ENCODE measurements at places on chromosomes 11 and 22.

GRCh38 chr11:16182553-16182952, 173.8 kb downstream of the SOX6 start:
- DNase-seq = no peak

DNA sequence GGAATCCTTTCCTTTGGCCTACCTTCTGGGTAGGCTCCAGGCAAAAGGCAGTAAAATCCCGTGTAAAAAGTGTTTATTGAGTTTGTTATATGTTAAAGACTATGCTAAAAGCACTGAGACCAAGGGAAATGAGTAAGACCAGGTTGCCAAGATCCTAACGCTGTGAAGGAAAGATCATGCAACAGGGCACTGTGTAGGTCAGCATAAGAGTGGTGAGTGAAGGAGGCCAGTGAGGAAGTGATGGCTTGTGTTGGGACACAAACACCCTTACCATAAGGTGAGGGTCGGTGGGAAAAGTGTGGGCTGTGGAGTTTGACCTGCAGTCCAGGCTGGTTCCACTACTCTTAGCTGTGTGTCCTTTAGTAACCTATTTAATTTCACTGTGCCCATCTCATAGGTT, 202.1 kb downstream of the DBX1 start:
- DNase-seq = no peak

- no peak for DNase-seq
Measured at GRCh38 chr11:17693531-17693930, 25.8 kb upstream of the MYOD1 start.

DNA sequence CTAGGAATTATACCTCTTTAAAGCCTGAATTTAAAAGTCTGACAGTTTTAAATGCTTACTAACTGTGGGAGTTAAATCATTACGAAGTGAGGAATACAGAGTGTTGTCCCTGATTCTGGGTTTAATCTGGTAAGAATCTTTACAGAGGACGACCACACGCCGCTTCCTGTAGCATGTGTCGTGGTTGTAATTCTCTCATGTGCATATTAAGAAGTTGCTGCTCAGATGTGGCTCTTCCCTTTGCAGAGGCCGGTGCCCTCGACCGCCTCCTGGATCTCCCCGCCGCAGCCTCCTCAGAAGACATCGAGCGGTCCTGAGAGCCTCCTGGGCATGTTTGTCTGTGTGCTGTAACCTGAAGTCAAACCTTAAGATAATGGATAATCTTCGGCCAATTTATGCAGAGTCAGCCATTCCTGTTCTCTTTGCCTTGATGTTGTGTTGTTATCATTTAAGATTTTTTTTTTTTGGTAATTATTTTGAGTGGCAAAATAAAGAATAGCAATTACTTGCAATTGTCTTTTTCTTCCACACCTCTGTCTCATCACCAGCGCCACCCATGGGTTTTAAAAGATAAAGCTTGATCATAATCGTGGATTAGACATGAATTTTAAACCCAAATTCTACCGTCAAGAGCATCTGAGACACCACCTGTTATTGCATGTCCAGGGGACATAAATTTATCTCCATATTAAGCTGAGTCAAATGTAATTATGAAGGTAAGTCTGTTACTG, 6.5 kb downstream of the GAL start:
- no peak for DNase-seq

DNA sequence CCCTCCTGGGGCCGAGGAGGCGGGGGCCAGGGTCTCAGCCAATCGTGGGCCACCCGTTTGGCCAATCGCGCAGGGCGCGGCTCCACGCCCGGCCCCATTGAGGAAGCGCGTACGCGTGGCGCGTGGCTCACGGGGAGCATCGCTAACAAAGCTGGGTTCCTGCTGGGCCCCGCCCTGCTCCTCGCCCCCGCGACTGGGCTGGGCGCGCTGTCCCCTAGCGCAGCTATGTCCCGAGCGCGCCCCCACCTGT, 614 bp upstream of the ASCL2 start:
- no peak for DNase-seq

GRCh38 chr22:24008022-24008283, 2.7 kb upstream of the GSTT4 start:
- no peak for DNase-seq

- no peak for DNase-seq
Measured at GRCh38 chr22:35334004-35334403, 34.3 kb downstream of the TOM1 start.

DNA sequence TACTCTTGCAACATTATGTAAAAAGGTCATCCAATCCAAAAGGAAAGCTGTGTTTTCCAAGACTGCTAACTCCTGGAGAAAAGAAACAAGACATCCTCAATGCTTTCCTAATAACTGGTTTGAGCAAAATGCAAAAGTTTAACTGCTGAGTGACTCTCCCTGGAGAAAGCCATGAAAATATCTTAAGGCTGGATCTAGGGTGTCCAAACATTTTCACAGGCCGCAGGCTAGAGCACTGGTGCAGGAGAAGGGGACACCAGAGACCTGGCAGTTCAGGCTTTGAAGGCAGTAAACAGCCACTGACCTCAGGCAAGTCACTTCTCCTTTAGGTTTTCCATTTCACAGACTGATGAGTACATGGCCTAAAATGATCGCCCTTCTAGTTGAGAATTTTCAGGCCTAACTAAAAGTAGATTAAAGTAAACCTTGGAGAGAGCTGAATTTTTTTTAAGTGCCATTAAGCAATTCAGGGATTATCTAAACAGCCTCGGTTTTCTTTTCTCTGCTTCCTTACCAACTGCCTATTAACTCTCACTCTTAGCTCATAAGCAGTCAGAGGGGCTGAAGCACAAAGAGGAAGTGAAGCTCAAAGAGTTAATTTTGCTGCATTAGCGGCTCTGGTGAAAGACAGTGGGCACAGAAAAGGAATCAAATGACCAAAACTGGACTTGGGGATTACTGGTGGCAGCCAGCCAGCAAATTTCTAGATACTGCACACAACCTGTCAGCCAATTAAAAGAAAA, 2.3 kb downstream of the CHKA start:
- DNase-seq = no peak

GRCh38 chr11:129729216-129729615, 86.4 kb upstream of the TMEM45B start:
- DNase-seq = no peak

DNA sequence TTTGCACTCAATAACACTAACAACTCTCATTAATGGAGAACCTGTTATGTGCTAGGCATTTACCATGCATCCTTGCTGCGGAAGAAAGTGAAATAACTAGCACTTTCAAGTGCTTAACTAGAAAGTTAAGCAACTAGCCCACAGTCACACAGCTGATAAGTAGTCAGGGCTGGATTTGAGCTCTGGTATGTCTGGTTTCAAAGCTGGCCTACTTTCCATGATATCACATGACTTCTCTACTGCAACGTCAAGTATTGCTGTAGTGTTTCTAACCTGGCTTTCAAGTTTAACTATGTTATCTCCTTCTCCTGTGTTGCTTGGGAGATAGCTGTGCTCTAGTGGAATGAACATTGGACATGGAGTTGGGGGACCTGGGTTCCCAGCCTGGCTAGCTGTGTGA, 12.1 kb downstream of the SLC15A3 start:
- DNase-seq = no peak

GRCh38 chr11:6586434-6587359, 16.7 kb downstream of the RRP8 start:
- no peak for DNase-seq

- DNase-seq = no peak
Measured at GRCh38 chr22:50072714-50073538, 12.3 kb downstream of the MLC1 start.

DNA sequence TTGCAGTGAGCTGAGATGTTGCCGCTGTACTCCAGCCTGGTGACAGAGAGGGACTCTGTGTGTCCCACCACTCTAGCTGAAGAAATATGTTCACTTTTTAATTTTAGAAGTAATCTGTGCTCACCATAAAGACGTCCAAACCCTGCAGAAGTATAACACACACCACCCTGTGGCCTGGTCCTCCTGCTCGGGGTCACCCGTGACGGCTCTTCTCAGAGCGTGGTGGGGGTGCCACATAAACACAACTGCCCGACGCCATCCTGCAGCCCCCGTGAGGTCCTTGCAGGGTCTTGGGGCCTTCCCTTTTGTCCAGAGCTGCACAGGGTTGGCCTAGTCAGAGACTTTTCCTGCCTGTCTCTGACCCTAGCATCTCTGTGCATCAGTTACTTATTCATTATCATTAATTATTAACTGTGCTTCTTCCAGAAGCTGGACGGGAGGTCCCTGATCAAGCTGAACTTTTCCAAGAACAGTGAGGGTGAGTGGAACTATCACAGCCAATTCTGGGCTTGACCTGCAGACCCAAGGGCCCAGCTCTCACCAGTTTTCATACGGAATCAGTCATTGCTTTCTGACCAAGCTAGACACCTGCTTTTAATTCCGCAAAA, 8.9 kb downstream of the PPIL2 start:
- no peak for DNase-seq

GRCh38 chr22:30922151-30922611, 46.4 kb downstream of the MORC2 start:
- no peak for DNase-seq

DNA sequence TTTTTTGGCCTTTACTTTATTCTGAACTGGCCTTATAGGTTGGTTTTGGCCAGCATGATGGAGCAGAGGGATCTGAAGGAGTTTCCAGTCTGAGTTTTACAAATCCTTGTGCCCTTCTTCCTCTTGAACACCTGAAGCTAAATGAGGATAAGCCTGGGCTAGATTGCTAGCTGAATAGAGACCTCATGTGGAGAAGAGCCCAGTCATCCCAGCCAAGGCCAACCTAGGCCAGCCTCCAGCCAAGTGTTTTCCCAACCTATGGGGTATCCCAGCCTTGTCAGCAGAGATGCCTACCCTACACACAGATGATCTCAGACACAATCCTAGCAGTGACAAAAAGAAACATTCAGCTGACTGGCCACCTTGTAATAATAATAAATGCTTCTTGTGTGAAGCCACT, 966 bp upstream of the CASP12 start:
- DNase-seq = no peak

DNA sequence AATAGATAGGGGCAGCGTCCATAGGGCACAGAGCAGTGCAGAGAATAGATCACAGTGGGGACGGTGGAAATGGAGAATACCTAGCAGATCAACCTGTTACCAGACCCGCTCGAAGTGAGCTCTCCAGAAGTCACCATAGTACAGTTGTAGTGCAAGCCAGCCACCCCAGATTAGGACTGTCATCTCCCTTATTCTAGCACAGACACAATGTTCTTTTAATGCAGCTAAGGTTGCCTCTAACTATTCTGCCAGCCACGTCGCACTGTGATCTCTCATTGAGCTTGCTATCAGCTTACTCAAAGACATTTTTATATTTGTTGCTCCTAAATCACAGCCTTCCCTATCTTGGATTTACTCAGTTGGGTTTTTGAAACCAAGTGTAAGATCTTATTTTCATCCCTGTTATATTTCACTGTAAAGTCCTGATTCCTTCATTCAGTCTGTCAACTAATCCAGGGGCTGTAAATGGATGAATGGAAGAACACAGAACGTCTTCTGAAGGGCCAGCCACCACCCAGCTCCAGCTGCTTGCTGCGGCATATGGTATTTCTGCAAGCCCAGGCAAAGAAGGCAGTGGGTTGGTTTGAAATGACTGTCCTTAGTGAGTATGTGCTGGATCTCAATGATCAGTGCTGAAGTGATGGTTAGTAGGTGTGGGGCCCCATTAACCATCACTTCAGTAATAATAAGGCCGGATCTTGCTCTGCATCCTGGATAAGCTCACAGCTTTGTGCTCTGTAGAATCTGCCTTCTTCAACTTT, 3.4 kb downstream of the PARVA start:
- no peak for DNase-seq

- DNase-seq = no peak
Measured at GRCh38 chr11:26442131-26442530, 110.2 kb downstream of the ANO3 start.

DNA sequence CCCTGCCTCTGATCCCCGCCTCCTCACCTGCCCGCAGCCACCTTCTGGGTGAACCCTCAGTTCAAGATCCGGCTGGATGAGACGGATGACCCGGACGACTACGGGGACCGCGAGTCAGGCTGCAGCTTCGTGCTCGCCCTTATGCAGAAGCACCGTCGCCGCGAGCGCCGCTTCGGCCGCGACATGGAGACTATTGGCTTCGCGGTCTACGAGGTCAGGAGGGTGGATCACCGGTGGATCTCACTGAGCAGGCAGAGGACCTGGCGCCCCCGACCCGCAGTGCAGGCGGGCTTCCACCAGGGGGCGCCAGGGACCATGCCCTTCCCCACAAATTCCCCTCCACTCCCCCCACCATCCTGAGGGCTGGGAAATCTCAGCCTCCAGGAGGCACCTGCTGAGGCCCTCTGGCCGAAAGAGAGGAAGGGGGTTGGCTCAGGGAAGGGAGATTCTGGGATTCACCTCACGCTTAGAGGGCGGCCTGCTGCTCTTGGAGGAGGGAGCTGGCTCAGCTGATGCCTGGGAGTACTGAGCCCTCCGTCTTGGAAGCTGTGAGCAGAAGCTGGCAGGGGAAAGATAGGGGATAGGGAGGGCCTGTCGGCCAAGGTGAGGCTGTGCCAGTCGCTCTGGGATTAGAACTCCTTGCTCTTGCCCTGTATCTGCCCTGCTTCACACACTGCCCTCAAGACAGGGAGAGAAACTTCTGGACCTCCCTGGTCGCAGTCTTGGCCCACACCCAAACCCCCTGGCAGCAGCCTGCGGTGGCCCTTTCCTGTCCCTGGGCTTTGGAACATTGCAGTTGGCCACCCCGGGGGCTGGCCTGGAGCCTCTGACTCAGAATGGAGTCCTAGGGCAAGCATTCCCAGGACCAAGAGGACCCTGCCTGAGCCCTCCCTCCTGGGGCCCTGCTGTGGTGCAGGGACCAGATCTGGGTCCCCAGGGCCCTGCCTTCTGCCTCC, 23.2 kb downstream of the CAPN1 start:
- peak; percentile 9 for DNase-seq

- no peak for DNase-seq
Measured at GRCh38 chr11:23124996-23125395, 264.7 kb upstream of the CCDC179 start.

DNA sequence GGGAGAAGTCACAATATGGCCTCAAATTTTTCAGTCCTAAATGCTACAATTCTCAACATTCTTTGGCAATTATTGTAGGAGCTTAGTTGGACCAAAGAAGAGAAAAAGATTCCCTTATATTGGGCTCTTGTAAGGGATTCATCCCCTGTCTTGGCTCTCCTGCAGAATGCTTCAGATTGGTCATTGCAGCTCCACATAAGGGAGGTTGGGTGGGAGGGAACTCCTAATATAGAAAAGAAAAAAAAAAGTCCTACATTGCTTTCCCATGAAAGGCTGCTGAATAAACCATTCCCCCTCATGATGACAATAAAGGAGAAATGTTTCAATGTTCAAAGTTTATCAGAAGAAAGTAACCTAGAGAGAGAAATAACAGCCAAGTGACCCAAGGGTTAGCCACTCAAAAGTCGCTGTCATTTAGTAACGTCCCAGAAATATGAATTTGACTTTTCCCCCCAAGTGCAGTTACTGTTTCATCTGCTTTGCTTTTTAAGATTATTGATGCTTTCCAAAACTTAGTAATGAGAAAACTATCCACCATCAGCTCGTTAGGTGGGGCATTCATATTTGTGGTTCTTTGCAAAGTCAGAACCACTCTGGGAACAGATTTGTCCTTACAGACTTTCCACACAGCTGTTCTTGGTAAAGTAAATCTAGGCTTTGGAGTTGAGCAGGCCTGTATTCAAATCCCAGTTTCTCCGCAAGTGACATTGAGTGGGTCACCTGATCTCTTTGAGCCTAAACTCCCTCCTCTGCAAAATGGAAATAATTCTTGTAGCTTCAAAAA, 5.0 kb upstream of the SLC1A2 start:
- no peak for DNase-seq

All from NCI-H1092 treated with DMSO at 0.1 percent for 48 hours (cell line).